Spinal cord (tissue), 10 donors: ENCODE measurements at places on chromosomes 11 and 22.

DNA sequence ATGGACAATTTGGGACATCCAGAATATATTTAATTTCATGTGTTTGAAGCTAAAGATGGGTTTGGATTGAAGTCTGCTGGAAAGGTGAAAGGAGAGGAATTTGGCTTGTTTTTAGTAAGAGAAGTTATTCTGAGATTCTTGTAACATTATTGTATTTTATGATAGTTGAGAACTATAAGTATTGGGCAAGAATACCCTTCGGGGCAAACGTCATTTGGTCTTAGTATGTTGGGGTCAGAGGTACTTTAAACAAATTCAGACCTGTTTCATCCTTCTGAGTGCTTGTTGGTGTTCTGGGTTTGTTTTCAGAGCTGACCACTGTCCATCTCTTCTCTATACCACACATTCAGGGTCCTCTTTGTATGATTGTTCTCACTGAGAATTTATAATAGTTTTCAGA lies 19.5 kb downstream of the PANX1 start:
- no peaks in the 10 kb centered on the region for H3K27me3 ChIP-seq
- no peaks in the 10 kb centered on the region for H3K36me3 ChIP-seq
- no peak for DNase-seq
- H3K4me1 ChIP-seq = peaks cover 15% of the 10 kb centered on the region
- H3K4me3 ChIP-seq = no peak overlapping the region

- H3K27me3 ChIP-seq = no peaks in the 10 kb centered on the region
- H3K36me3 ChIP-seq = no peaks in the 10 kb centered on the region
- H3K4me1 ChIP-seq = peaks cover 42% of the 10 kb centered on the region
- H3K4me3 ChIP-seq = peak overlapping the region; percentile 12
- peak; percentile 74 for DNase-seq
- peak overlapping the region; percentile 74 for H3K27ac ChIP-seq
These were observed 56.8 kb downstream of the C22orf31 start for GRCh38 chr22:29004647-29005371.

DNA sequence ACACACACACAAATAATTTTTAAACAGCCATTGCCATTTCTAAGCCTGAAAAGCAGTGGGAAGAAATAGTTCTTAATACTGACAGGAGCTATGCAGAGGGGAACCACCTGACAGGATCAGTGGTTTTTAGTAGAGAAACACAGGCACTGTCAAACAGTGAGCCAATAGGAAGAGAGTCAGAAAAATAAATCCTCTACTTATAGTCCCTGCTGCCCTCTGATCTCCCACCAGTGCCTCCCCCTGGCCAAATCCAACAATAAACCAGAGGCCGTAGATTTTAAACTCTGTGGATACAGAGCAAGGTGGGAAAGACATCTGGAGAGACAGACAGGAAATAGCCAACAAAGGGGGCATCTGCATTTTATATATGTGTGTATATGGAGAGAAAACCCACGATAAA lies 7.9 kb upstream of the OR56B4 start:
- H3K27ac ChIP-seq = no peak overlapping the region
- no peaks in the 10 kb centered on the region for H3K36me3 ChIP-seq
- DNase-seq = no peak
- no peak overlapping the region for H3K4me3 ChIP-seq

GRCh38 chr11:101612481-101612880 lies 28.7 kb upstream of the TRPC6 start:
- no peak overlapping the region for H3K27ac ChIP-seq
- no peaks in the 10 kb centered on the region for H3K27me3 ChIP-seq
- H3K4me1 ChIP-seq = no peaks in the 10 kb centered on the region
- H3K4me3 ChIP-seq = no peak overlapping the region
- no peak for DNase-seq

- H3K36me3 ChIP-seq = peaks cover 45% of the 10 kb centered on the region
- peak overlapping the region; percentile 84 for H3K4me3 ChIP-seq
- peaks cover 29% of the 10 kb centered on the region for H3K27me3 ChIP-seq
These were observed 6.1 kb downstream of the SLC25A1 start for GRCh38 chr22:19172213-19173046.
